Chondrocyte (in vitro differentiated cells): ENCODE measurements at places on chromosomes 13 and 19. TPM values are rescaled to one million over a fixed set of nuclear protein-coding genes. Genes with fewer than 3 reads are reported as not detected.

DNA sequence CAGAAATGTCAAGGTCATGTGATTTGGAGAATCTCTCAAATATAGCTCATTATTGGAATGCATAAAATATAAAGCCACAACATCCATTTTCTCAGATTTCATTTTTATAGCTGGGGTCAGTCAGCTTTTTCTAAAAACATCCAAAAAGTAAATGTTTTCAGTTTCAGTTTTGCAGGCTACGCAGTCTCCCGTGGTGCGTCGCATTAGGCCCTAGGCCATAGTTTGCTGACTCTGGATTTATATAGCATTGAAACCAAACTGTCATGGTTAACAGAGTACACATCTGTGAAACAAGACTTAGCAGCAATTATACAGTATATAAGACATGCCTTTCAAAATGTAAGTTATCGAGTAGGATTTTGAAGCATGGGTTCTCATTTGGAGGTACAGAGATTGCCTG, 140.0 kb downstream of the IRS2 start:
- H3K27me3 ChIP-seq = no peaks in the 10 kb centered on the region
- H3K36me3 ChIP-seq = no peaks in the 10 kb centered on the region
- DNase-seq = no peak
- peak overlapping the region; percentile 12 for H3K27ac ChIP-seq
- peaks cover 29% of the 10 kb centered on the region for H3K4me1 ChIP-seq

DNA sequence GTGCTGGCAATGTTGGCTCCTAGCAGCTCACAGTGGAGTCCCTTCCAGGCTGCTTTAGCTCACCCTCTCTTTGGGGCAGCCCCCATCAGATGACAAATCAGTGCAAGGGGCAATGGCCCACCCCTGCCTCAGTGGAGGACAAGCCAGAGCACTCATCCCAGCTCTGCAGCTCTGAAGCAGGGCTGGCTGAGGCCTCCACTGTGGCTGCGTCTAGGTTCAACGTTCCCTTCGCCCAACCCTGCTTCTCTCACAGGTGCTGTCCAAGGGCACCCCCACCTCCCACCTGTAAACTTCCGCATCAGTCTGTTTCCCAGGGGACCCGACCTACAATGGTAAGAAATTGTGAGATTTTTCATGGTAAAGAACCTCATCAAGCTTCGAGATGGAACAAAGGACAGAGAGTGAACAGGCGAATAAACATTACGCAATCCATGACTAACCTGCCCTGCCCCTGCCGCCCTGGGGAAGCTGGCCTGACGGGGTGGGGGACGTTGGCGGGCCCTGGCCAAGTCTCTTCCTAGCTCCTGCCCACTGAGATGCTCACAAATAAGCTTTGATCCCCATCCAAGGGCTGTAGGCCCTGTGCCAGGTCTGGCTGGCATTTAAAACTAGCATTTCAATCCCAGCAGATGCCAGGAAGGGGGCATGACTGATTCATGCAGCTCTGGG, 40.5 kb downstream of the DZIP1 start:
- H3K27ac ChIP-seq = peak overlapping the region; percentile 45
- peaks cover 31% of the 10 kb centered on the region for H3K36me3 ChIP-seq
- no peak for DNase-seq
- peaks cover 33% of the 10 kb centered on the region for H3K4me1 ChIP-seq
- H3K4me3 ChIP-seq = no peak overlapping the region

GRCh38 chr13:24146961-24147569, 13.5 kb upstream of the SPATA13 start:
- H3K4me1 ChIP-seq = peaks cover 13% of the 10 kb centered on the region
- H3K4me3 ChIP-seq = no peak overlapping the region
- no peaks in the 10 kb centered on the region for H3K36me3 ChIP-seq
- no peak overlapping the region for H3K27ac ChIP-seq
- no peaks in the 10 kb centered on the region for H3K27me3 ChIP-seq

DNA sequence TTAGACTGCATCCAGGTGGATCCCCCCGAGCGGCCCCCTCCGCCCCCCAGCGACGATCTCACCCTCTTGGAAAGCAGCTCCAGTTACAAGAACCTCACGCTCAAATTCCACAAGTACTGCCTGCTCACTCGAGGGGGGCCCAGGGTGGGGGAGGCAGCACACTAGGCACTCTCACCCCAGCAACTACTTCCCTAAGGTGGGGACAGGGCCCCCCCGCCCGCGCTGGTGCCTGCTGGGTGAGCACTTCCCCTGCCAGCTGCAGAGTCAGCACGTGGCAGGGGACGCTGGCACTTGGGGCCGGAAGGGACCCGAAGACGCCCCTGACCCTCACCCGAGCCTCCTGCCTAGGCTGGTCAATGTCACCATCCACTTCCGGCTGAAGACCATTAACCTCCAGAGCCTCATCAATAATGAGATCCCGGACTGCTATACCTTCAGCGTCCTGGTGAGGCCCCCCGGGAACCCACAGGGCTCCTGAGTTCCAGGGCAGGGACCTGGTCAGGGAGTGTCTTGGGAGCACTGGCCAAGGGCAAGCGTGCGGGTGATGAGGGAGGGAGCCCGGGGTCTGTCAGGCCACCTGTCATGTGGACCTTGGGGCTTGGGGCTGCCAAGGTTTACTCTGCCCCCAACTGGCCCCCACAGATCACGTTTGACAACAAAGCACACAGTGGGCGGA, 5.2 kb downstream of the MCOLN1 start:
- H3K4me1 ChIP-seq = peaks cover 8% of the 10 kb centered on the region
- peaks cover 9% of the 10 kb centered on the region for H3K36me3 ChIP-seq
- no peak overlapping the region for H3K4me3 ChIP-seq
- H3K27me3 ChIP-seq = no peaks in the 10 kb centered on the region
- no peak overlapping the region for H3K27ac ChIP-seq
- DNase-seq = no peak

DNA sequence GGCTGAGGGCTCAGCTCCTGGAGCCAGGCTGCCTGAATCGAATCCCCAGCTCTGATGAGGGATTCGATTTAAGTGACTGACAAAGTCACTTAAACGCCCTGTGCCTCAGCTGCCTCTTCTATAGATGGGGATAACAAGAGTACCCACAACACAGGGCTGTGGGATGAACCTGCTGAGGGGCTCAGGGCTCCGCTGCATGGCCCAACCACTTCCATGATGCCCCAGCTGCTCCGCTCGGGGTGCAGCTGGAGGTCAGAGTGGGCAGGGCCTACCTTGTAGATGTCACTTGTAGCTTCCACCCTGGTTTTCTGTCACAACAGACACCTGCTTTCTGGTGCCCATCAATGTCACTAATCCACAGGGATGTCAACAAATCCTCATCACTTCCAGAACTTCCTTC, 39.2 kb downstream of the STK24 start:
- H3K27ac ChIP-seq = no peak overlapping the region
- no peaks in the 10 kb centered on the region for H3K27me3 ChIP-seq
- peaks cover 72% of the 10 kb centered on the region for H3K4me1 ChIP-seq
- DNase-seq = no peak
- H3K4me3 ChIP-seq = no peak overlapping the region

GRCh38 chr19:17873786-17874757, 2.3 kb downstream of the SLC5A5 start:
- H3K27me3 ChIP-seq = peaks cover 26% of the 10 kb centered on the region
- H3K4me3 ChIP-seq = no peak overlapping the region
- no peak overlapping the region for H3K27ac ChIP-seq
- H3K36me3 ChIP-seq = no peaks in the 10 kb centered on the region
- DNase-seq = no peak
- H3K4me1 ChIP-seq = peaks cover 2% of the 10 kb centered on the region

Gene ZNF547
- total RNA-seq = 2.4 to 7.1 TPM (median 2.9 TPM) in 3 replicates

Gene SMIM44
- not detected in 3 replicates for total RNA-seq
